ENCODE measurements at places on chromosomes 7 and 10.

DNA sequence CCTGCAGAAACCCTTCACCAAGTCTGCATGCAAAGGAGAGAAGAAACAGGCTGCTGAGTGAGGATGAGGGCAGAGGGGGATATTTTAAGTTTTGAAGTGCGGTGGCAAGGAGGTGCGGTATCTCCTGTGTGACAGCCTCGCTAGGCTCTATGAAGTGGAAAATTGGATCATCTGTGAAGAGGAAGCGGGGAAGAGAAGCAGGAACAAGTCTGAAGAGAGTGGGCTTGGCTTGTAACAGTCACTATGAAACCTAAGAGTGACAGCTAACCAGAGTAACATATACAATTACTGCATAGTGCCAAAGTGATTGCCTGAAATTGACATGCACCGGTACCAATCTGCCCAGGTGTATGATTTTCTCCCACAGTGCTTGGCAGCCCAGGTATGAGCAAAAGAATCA lies 287.5 kb upstream of the KLF14 start:
- DNase-seq, result no peak

DNA sequence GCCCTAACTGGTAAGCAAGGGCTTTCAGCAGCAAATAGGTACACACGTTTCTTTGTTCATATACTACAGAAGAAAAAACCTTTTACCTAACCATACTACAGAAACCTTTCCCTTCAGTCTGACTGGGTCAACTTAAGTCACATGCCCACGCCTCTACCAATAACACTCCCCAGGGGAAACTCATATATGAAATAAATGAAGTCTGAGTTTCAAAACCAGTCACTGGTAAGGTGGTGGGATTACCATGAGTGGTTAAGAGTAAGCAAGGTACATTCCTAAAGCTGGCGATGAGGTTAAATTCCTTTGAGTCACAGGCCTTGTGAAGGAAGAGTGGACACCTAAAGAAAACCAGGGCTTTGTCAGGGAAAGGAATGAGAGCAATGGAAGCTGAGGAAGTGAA lies 21.4 kb upstream of the KIF20B start:
- DNase-seq, result no peak

DNA sequence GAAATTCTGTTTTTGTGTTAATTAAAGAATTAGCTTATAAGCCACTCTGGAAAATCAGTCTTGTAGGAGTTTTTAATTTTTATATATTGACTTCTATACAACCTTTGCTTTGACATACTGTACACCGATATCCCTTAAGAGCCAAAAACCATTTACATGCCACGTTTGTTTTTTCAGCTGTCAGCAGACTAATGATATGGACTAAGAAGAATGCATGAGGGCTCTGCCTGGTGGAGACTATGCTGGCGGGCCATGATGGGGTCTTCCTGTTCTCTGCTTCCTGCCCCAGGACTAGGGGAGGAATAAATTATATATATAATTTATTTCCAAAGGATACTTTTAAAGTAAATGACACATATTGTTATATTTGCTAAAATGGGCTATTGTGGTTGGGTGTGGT lies 96.3 kb downstream of the CDK14 start:
- no peak for DNase-seq

- no peak for DNase-seq
Observed at GRCh38 chr7:97280950-97281349, 163.5 kb downstream of the SDHAF3 start.

- DNase-seq, result no peak
Observed at GRCh38 chr10:124042656-124043309, 50.6 kb downstream of the CHST15 start.

DNA sequence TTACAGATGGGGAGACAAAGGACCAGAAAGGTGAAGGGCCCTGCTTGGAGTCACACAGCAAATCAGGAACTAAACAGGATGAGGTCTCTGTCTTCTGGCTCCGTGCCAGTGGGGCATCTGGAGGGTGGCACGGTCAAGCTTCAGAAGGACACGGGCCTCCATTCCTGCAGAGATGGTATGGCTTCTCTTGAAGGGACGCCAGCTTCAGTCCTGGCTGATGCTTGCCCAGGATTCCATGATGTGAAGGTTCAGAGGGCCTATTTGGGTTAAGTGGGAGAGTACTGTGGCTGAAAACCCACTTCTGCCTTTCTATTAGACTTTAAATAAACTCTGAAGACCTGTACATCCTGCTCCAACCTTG lies 6.1 kb downstream of the RAMP3 start:
- no peak for DNase-seq

DNA sequence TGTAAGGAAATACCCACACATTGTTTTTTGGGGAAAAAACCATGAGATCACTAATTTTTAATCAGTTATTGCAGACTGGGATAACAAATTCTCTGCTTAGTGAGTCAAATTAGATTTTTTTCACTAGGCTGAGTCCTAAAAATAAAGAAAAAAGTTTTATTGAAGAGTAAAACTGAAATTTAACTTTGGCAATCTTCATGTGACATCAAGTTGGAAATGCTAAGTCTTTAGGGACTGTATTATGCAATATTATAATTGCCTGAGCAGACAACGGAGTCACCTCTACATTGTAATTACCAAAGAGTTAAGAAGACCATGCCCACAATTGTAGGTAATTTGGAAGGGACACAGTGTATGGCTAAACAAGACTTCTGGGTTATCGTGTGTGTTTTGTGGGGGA lies 2.2 kb upstream of the CLEC5A start:
- DNase-seq, result no peak

- DNase-seq, result no peak
Observed at GRCh38 chr10:101671453-101671852, 23.5 kb downstream of the FBXW4 start.

GRCh38 chr10:55870186-55870585 lies 490.9 kb downstream of the ZWINT start:
- DNase-seq, result no peak

GRCh38 chr10:47206449-47207280 lies 93.3 kb upstream of the GDF10 start:
- no peak for DNase-seq

- no peak for DNase-seq
Observed at GRCh38 chr7:35723011-35723410, 28.1 kb upstream of the HERPUD2 start.

- no peak for DNase-seq
Observed at GRCh38 chr7:77752016-77752415, 46.2 kb downstream of the TMEM60 start.

DNA sequence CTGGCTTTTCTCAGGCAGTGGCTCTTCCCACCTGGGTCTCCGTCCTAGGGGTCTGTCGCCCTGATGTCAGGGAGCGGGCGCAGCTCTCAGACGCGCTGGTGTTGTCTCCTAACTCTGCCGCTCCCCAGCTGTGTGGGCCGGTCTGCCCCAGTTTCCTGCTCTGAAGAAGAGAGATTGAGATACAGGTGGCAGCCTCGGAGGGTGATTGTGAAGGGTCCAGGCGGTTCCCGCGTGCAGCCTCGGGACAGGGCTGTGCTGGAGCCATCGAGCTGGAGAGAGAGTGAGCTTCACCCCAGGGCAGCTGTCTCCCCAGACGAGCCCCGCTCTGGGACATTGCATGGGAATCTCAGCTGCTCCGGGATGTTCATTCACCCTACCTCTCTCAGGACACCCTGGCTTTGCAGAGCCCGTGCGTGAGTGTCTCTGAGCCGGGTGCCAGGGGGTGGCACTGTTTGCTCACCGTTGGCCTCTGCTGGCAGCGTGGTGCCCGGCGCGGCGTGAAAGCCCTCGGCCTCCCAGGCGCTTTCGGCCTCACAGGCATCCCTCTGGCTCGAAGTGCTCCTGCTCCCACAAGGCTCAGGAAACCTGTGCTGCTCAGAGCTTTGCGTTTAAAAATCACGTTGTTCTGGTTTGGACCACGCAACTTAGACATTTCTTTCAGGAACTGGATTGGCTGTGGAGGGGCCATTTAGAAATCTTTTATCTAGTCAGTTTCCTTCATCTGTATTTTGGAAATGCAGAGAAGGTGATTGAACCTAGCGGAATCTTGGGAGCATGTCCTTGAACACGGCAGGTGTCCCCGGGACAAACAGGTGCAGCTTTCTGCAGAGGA lies 33.8 kb upstream of the ZFAND2A start:
- peak; percentile 66 for DNase-seq

DNA sequence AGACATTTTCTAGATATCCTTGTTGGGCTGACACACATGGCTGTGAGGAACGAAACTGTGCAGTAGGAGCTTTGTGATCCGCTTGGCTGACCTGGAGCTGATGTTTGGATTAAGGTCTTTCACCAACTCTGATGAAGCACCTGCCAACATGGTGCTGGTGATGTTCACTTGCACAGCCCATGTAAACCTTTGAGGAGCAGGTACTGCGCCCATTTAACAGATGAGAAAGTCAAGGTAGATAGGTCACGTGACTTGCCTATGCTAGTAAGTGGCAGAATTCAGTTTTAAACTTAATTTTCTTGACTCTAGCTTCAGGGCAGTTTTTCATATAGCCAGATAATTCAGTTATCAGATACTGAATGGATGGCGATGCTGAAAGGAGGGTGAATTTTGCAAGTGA lies 351.9 kb downstream of the RPS24 start:
- DNase-seq, result no peak

DNA sequence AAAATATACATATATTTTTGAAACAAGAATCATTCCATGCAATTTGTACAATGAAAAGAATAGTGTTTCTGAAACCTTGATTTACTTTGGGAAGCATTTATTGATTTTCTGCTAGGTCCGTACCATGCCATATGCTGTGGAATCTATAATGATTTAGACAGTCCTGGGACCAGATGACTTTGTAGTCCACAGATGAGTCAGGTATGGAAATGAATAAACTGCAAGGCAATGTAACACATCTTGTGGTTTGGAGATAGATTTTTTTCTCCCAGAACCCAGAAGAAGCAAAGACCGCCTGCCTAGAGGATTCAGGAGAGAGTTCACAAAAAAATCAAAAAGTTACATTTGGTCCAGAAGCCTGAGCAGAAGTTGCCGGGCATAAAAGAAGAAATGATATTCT lies 190.4 kb downstream of the GPR37 start:
- DNase-seq, result no peak

- no peak for DNase-seq
Observed at GRCh38 chr10:59812519-59813122, 59.4 kb upstream of the MRLN start.

GRCh38 chr10:27660711-27661110 lies 84.9 kb downstream of the MKX start:
- no peak for DNase-seq

DNA sequence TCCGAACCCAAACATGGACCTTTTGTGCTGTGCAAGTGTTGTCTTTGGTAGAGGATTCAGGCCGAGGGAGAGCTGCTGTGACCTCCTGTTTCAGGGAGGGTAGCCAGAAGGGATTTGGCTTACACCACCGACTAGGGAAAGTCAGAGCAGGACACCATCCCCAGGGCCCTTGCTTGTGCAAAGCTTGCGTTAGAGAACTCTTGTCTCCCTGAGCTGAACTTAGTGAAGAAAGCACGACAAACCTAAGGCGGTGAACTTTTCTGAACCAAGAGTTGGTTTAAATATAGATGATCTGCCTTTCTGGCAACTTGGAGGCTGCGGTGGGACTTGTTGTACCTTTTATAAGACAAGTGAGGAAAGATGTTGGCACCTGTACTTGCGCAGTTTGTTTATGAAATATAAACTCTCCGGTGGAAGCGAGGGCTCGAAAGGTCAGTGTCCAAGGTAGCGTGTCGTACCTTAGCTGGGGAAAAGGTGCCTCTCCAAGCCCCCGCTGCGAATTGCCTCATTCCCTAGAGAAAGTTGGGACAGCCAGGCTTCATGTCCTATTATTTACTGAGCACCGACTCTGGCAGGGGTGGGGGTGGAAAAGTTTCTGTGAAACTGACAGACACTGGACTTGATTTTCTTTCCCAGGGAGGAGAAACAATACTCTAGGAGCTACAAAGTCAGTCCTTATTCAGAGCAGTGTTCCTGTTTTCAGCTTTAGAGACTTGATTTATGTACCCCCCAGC lies 31.6 kb downstream of the WBP1L start:
- DNase-seq, result no peak

GRCh38 chr7:68730194-68730593 lies 868.1 kb upstream of the AUTS2 start:
- DNase-seq, result peak; percentile 56

- DNase-seq, result no peak
Observed at GRCh38 chr7:55189146-55189766, 170.4 kb downstream of the EGFR start.

DNA sequence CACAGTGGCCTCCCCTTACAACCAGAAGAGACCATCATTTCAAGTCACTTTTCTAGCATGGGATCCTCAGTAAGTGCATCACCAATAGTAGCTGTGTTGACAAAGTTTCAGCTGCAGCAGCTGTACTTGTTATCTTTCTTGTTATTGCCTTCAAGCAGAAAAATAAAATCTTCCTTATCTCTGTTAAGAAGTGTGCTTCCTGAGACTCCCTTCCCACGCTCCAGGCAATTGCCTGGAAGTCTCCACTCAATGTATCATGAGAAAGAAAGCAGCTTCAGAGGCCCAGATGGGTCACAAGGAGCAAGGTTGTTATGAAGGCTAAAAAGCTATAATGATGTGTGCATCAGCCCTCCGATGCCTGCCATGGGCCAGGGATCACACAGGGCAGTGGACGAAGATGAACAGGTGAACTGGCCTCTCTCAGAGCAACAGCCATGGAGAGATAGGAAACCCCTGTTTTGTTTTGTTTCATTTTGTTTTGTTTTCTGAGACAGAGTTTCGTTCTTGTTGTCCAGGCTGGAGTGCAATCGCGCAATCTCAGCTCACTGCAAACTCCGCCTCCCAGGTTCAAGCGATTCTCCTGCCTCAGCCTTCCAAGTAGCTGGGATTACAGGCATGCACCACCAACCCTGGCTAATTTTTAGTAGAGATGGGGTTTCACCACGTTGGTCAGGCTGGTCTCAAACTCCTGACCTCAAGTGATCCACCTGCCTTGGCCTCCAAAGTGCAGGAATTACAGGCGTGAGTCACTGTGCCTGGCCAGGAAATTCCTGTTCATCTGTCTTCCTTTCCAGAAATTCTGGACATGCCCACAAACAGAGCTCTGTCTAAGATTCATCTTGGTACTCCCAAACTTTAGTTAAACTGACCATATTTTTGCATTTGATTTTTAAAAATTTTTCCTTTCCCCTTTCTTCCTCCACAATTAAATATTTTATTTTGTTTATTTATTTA lies 340.5 kb downstream of the TNS3 start:
- no peak for DNase-seq

DNA sequence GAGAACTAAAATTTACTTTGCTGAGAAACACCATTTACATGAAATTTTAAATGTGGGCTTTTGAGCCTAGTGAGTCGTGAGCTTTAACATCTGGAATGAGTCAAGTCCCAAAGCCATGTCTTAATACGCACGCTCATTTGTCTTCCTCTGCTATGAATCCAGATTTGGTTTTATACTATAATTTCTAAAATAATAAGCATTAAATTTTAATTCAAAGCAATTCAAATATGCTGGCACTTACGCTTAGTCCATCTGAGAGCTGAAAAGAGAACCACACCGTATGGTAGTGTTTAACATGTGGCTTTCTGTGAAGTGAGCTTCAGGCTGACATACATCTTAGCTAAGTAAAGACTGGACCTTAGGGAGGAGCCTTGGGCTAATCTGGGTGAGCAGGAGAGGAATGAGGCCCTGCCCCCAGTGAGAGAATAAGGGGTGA lies 52.2 kb downstream of the CUBN start:
- DNase-seq, result no peak

DNA sequence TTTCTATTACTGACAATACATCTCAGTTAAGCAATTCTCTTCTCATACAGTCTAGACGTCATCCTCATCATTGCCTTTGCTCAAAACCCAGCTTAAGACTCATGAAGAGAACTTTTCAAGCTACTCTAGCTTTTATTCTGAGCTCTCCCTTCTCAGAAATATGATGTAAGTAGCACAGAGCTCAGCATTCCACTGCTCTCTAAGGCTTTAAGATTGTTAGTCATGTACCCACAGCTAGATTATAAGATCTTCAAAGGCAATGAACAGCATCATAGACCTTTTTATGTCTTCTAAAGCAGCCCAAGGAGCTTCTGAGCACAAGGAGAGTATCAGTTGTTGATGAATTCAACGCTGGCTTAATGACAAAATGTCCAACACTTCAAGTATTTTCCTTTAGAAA lies 119.3 kb downstream of the NRP1 start:
- DNase-seq, result no peak
